Naive thymus-derived CD8-positive, alpha-beta T cell (primary cell): ENCODE measurements at places on chromosomes 1 and 21. TPM values are rescaled to one million over a fixed set of nuclear protein-coding genes. Genes with fewer than 3 reads are reported as not detected.

Gene C1QC
- 1.5 TPM for total RNA-seq

Gene PCP4L1
- total RNA-seq: not detected

DNA sequence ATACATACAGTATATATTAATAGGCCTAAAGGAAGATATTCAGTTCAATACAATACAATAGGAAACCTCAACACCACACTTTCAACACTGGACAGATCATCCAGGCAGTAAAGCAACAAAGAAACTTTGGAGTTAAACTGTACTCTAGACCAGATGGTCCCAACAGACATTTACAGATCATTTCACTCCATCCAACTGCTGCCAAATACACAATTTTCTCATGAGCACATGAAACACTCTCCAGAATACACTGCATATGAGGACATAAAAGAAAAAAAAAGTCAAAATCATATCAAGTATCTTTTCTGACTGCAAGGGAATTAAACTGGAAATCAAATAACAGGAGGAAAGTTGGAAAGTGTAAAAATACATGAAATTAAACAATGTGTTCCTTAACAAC lies 607.5 kb upstream of the BRINP3 start:
- no peak overlapping the region for H3K4me3 ChIP-seq
- no peaks in the 10 kb centered on the region for H3K4me1 ChIP-seq
- DNase-seq: no peak
- no peaks in the 10 kb centered on the region for H3K27me3 ChIP-seq

- H3K27me3 ChIP-seq: no peaks in the 10 kb centered on the region
- H3K27ac ChIP-seq: peak overlapping the region; percentile 63
- DNase-seq: no peak
- peaks cover 35% of the 10 kb centered on the region for H3K4me1 ChIP-seq
- no peak overlapping the region for H3K4me3 ChIP-seq
Measured at GRCh38 chr1:92473781-92474495, 12.8 kb downstream of the GFI1 start.

Gene FAM163A
- total RNA-seq: not detected

DNA sequence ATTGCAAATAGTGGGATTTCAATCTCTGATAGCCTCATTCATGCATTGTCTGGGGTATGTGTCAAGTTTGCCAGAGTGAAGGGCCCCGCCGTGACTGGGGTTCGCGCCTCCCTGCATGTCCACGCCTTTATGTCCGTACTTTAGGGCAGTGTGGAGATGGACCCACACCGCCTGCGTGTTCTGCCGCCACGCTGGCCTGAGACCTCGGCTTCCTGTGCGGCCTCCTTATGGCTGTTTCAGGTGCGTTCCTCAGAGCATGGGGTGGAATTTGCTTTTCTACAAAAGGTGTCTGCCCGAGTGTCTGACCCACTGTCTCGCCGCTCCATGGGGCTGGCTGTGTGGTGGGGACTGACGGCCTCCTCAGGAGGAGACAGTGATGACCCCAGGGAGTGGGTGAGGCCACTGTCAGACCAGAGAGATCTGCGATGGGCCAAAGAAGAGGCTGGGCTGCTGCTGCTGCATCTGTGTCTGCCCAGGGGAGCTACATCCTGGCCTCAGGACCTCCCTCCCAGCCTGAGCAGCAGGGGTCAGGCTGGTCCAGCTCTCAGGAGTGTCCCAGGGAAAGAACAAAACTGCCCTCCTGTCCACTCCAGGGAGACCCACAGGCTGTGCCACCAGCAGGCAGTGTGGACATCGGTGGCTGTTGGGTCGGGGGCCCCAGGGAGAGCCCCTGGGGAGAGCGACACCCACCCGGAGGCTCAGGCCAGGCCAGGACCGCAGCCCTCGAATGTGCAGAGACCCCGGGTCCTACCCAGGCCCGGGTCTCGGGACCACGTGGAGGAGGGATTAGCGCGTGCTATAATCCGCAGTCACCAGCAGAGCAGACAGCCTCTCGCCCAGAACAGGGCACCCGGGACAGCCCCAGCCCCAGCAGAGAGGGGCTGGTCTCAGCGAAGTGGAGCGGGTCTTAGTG lies 9.8 kb upstream of the SLC19A1 start:
- no peaks in the 10 kb centered on the region for H3K36me3 ChIP-seq
- H3K27me3 ChIP-seq: no peaks in the 10 kb centered on the region
- H3K4me1 ChIP-seq: peaks cover 57% of the 10 kb centered on the region
- no peak for DNase-seq
- H3K27ac ChIP-seq: peak overlapping the region; percentile 94

DNA sequence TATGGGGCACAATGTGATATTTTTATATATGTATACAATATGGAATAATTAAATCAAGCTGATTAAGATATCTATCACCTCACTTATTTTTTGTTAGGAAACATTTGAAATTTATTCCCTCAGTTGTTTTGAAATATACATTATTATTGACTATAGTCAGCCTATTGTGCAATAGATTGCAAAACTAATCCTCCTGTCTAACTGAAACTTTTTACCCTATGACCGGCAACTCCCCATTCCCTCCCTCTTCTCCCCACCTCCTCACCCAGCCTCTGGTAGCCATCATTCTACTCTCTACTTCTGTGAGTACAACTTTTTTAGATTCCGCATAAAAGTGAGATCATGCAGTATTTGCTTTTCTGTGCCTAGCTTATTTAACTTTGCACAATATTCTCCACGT lies 117.7 kb upstream of the SGIP1 start:
- no peaks in the 10 kb centered on the region for H3K4me1 ChIP-seq
- H3K36me3 ChIP-seq: no peaks in the 10 kb centered on the region
- H3K27me3 ChIP-seq: no peaks in the 10 kb centered on the region
- H3K4me3 ChIP-seq: no peak overlapping the region

Gene CTTNBP2NL
- 0.55 TPM for total RNA-seq

Gene EPHB2
- 0.25 TPM for total RNA-seq

DNA sequence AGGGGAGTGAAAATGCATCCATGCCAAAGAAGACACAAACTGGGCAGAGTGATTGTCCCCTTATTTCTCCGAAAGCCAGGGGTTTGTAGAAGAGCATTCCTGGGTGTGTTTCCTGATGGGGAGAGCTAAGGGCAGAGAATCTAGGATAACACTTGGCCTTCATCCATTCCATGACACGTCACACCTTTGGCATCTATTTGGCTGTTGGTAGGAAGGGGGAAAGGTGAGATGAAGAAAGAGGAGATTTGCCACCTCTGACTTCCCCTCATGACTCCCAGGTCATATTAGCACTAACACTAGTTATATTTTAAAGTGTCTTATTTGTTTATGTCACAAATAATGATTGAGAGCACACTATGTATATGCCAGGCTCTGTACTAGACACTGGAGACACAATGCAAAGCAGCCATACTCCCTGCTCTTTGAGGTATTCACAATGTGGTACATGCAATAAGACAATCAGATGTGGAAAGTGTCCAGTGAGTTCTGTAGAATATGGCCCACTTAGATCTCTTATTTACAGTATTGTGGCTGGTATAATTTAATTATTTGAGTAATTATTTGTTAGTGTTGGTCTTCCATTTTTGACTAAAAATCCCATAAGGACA lies 54.5 kb upstream of the GADD45A start:
- H3K36me3 ChIP-seq: no peaks in the 10 kb centered on the region
- no peak overlapping the region for H3K4me3 ChIP-seq
- H3K27ac ChIP-seq: no peak overlapping the region
- H3K27me3 ChIP-seq: peaks cover 4% of the 10 kb centered on the region
- H3K4me1 ChIP-seq: peaks cover 11% of the 10 kb centered on the region
- DNase-seq: no peak

Gene USH2A
- not detected for total RNA-seq

DNA sequence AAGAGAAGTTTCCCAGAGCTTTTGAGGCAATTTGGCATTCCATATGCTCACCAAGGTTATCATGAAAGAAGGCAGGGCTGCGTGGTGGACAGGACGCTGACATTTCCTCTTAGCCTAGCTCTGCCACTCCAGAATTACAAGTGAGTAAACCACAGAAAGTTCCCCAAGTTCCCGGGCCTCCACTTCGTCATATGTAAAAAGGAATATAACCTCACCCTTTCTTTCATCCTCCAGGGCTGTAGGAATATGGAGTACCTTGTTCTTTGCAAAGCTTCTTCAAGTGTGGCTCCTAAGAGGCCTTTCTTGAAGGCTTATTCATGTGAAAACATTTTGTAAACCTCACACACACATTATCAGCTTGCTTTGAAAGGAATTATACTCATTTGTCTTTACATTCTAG lies 210.2 kb downstream of the GREM2 start:
- no peak overlapping the region for H3K27ac ChIP-seq
- H3K27me3 ChIP-seq: no peaks in the 10 kb centered on the region
- H3K4me3 ChIP-seq: no peak overlapping the region
- no peaks in the 10 kb centered on the region for H3K36me3 ChIP-seq
